Stimulated activated CD8-positive, alpha-beta memory T cell treated with anti-CD3 and anti-CD28 coated beads, Interleukin-2, amount 100 ng/mL, for 1 hour (primary cell): ENCODE measurements at places on chromosomes 6 and 20.
A peak's percentile ranks its signal among the peaks of the same experiment; 100 is the strongest.

- DNase-seq: no peak
Observed at GRCh38 chr6:9862603-9863167, 552.2 kb downstream of the TFAP2A start.

DNA sequence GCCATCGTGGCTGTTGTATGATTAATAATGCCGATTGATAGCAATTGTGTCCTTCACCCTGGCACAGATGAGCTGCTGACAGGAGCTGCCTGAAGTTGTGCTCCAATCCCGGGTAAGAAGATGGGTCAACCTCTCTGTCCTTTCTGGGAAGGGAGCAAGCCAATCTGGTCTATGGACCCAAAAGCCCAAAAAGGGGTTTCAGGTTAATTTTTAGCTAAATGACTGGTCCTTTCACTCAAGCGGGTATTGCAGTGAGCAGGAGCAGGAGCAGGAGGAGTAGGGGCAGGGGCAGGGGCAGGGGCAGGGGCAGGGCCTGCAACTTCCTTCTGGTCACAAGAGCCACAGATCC, 164.8 kb downstream of the TAF4 start:
- no peak for DNase-seq

DNA sequence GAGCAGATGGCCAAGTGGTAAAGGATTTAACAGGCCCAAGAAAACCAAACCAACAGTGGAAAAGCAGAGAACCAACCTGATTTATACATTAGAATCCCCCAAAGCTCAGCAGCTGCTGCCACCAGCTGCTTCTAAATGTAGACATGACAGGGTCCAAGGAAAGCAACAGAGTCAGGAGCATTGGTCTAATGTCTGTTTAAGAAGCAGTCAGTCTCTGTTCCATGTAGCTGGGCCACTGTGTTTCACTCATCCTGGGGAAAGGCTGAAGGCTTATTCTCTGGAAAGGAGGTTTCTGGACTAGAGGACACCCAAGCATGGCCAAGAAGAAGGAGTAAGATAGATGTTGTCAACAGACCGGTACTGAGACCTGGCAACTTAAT, 75.4 kb downstream of the TMEM244 start:
- DNase-seq: no peak

DNA sequence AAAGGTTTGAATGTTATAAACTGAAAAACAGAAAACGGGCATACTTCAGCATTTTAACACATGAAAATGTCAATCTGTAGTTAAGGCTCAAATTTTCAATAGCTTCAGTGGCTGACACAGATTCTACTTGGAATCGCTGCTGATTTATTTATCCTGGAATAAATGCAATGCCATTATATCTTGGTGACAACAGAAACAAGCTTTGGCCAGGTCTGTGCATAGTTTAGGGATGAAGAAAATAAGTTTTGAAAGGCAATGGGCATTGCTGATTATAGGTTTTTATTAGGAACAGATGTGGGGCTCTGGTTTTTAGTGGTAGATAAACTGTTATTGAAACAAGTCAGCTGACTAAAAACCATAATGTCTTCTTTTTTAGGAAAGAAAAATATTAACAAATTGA, 96.8 kb upstream of the SOX4 start:
- no peak for DNase-seq

- DNase-seq: no peak
Observed at GRCh38 chr6:80134065-80134464, 27.6 kb downstream of the BCKDHB start.

- no peak for DNase-seq
Observed at GRCh38 chr6:19279273-19279684, 557.9 kb upstream of the ID4 start.

DNA sequence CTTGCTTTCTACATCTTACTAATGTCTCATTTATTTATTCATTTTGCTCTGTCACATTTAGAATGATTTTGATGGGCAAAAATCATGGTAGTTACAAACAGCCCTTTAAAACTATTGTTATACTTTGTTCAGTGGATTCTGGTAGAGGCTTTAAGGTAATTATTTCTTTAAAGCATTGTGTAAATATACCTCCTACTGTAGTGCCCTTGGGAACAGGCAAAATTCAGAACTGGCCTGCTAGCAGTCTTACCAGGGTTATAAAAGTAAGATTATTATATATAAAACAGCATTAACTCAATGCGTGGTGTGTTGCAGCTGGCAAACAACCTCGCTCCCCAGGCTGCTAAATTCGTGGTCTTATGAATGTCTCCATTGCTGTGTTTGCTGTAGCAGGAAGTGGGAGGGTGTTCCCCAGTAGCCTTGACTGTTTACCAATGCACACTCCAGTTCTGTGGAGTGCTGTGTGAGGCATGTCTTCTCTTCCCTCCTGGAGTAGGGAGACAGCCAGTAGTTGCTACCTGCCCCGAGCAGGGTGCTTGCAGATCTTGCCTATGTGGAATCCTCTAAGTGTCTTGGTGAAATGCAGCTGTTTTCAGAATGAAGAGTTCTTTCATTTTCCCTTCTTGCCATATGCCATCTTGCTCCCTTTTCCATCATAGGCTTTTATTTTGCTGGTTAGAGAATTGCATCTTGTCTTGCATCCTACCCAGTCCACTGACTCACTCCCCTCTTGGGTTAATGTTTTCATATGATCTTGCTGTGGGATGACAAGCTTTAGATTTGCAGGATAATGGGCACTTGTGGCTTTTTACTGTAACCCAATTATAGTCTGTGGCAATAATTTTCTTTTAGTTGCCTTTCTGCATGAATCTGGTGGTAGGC, 45.3 kb downstream of the IGF2R start:
- no peak for DNase-seq

GRCh38 chr6:73451223-73452106, 632 bp downstream of the CGAS start:
- DNase-seq: peak; percentile 16

DNA sequence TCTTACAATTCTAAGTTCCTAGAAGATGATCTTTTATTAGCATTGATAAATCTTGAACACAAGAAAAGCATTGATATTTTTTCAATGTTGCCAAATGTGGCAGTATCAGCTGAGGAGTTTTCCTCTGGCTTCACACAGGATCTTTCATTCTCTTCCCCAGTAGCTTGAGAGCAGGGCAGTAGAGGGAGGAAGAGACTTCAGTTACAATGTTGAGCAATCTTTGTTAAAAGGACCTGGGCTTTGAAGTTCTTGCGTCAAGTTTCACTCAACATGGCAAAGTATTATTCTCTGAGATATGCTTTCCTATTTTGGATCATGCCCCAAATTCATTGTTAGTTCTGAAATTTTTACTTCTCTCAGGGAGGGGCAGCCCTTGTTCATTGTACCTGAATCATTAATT, 238.0 kb downstream of the COL12A1 start:
- DNase-seq: no peak

DNA sequence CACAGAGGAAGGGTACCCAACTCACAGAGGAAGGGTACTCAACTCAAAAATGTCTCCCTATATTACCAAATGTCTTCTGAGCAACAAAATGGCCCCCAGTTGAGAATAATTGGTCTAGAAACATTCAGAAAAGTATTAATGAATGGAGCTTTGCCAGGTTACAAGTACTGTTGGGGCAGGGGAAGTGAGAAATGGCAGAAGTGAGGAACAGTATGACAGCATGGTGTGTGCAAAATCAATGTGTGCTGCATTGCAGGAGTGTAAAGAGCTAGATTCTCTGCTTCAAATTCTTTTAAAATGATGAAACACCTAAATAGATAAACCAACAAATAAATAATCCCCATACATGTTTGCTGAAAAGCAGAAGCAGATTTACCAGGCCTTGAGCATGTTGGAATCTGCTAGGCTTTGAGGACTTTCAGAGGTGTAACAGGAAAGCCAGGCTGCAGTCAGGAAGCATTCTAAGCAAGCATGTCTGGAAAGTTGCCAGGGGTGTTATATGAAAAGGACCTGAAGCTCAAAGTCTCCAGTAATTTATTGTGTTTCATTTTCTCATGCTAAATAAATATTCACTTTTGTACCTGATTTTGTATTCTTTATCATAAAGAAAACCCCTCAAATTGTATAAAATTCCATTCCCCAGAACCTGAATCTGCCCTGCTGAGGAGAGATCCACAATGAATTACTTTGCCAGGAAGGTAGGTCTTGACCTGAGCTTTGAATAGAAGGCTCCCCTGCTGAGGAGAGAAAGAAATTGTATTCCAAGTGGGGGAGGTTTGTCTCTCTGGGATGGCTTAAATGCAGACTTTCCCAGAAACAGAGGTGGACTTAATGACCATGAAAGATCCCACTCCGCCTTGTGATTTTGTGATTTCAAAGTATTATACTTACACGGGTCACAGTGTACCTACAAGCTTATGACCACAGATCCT, 265.0 kb upstream of the MARCKS start:
- no peak for DNase-seq

DNA sequence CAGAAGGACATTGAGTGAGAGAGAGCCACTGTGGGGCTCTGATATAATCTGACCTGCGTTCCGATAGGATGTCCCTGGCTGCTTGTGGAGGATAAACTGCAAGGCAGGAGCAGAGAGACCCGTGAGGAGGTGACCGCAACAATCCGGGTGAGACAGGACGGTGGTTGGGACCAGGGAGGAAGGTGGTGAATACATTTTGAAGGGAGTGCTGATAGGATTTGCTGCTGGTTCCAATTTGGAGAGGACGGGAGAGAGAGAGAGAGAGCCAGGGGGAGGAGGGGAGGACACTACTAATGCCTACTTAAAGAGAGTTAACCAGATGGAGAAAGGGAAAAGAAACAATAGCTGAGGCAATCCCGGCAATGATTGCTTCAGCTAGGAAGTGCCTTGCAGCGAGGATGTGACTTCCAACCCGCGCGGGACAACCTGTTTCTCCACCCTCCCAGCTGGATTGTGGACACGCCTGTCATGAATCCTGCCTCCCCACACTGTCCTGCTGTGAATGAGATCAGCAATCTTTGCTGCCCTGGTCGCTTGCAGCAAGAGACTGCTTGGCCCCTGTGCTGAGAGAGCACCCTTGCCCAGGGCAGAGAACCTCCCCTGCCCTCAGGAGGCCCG, 199.0 kb upstream of the KCNG1 start:
- DNase-seq: no peak

GRCh38 chr6:104711371-104711770, 148.3 kb downstream of the HACE1 start:
- no peak for DNase-seq

- DNase-seq: no peak
Observed at GRCh38 chr6:118706702-118707101, 55.3 kb upstream of the CEP85L start.

GRCh38 chr6:113556775-113557174, 300.4 kb upstream of the MARCKS start:
- DNase-seq: no peak
